Stimulated activated CD8-positive, alpha-beta memory T cell treated with anti-CD3 and anti-CD28 coated beads, Interleukin-4, amount 100 ng/mL, for 48 hours (primary cell): ENCODE measurements at places on chromosomes 12 and 14.

- no peak for DNase-seq
Measured at GRCh38 chr12:2555487-2556082, 239.2 kb upstream of the FKBP4 start.

DNA sequence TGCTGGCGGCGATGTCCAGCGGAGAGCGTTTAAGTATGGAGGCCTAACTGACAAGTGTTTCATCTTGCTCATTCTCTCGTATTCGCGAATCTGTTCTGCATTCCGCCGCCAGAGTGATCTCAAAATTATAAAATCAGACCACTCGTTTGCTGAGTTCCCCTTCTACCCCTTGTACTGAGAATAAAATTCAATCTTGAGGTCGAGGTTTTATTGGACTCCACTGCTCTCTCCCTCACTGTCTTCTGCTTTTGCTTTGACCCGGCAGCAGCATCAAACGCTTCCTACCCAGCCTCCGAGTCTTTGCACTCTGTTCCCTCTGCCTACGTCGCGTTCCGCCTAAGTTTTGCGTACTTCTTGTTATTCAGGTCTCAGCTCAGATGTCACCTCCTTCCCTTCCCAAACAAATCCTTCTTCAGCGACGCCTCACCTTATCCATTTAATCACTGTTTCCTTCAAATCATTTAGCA lies 462 bp downstream of the KNTC1 start:
- DNase-seq: peak; percentile 54

- DNase-seq: no peak
Measured at GRCh38 chr12:104010606-104011169, 39.3 kb downstream of the GLT8D2 start.

GRCh38 chr14:42190744-42191143 lies 584.1 kb downstream of the LRFN5 start:
- DNase-seq: no peak
